Aorta (tissue), 5 donors: ENCODE measurements at places on chromosomes 2 and 18. TPM values are rescaled to one million over a fixed set of nuclear protein-coding genes. Genes with fewer than 3 reads are reported as not detected.
A peak's percentile ranks its signal among the peaks of the same experiment; 100 is the strongest.

GRCh38 chr18:10460414-10461018 lies 6.1 kb downstream of the APCDD1 start:
- no peak overlapping the region for H3K27ac ChIP-seq
- no peaks in the 10 kb centered on the region for H3K4me1 ChIP-seq
- H3K27me3 ChIP-seq = no peaks in the 10 kb centered on the region
- no peak overlapping the region for H3K4me3 ChIP-seq
- no peak for DNase-seq
- no peaks in the 10 kb centered on the region for H3K36me3 ChIP-seq

Gene LYG2
- not detected for polyA plus RNA-seq

DNA sequence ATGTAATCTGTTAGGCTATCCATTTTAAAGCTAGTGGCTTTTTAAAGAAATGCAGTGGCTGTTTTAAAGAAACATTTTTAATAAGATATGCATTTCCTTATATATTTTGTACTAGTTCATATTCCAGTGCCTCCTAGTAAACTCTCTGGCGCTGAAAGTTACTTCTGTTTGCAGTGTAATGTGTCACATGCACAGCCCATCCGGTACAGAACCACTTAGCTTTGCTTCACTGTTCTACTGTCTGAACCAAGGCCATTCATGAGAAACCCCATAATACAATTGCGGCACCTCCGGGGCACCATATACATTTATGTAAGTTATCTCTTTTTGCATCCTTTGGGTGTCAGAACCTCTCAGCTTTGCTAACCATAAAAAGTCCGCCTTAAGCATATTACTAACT lies 114.6 kb upstream of the KCTD1 start:
- H3K4me1 ChIP-seq = no peaks in the 10 kb centered on the region
- no peaks in the 10 kb centered on the region for H3K27me3 ChIP-seq
- DNase-seq = no peak
- no peak overlapping the region for H3K27ac ChIP-seq
- H3K36me3 ChIP-seq = no peaks in the 10 kb centered on the region
- H3K4me3 ChIP-seq = no peak overlapping the region

DNA sequence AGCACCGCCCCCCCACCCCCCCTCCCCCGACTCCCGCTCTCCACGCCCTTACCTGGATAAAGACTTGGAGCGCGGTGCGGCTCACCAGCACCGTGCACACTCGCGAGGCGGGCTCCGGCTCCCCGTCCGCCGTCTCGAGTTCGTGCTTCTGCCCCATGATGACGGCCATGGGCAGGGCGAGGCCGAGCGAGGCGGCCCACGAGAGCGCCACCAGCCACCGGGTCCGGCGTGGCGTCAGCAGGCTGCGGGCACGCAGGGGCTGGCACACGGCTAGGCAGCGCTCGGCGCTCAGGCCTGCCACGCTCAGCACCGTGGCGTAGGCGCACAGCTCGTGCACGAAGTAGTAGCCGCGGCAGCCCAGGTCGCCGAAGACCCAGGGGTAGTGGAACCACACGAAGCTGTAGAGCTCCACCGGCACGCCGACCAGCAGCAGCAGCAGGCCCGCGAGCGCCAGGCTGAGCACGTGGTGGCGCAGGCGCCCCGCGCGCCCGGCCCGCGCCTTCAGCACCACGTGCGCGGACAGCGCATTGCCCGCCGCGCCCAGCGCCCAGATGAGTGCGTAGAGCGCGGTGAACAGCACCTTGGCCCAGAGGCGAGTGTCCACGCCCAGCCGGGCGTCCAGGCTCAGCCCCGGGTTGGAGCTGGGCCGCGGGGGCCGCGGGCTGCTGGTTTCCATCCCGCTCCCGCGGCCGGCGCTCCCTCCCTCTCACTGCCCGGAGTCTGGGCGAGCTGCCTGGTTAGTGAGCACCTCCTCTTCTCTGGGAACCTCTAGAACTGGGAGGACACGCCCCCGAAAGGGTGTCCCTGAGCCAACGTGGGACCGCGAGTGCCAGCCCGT lies at the start of gene NTSR2:
TSS of gene NTSR2 (minus strand) at position 742 of the 838 bp plus-strand sequence. CDS start at position 676, 66 bp downstream.
- H3K4me3 ChIP-seq = no peak within 1 kb of the TSS
- no peak within 1 kb of the TSS for H3K27ac ChIP-seq
- H3K27me3 ChIP-seq = no peaks in the 10 kb centered on the region

DNA sequence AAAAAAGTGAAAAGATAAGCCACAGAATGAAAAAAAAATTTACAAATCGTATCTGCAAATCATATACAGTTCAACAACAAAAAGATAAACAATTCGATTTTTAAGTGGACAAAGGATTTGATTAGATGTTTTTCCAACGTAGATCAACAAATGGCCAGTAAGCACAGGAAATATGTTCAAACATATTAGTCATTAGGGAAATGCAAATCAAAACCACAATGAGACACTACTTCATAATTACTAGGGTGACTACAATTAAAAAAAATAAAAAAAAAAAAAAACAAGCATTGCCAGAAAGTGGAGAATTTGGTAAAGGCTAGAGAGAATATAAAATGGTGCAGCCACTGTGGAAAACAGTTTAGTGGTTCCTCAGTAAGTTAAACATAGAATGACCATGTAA lies 38.3 kb upstream of the RNU4ATAC start:
- no peak overlapping the region for H3K4me3 ChIP-seq
- no peak for DNase-seq
- H3K27ac ChIP-seq = no peak overlapping the region
- H3K4me1 ChIP-seq = no peaks in the 10 kb centered on the region
- no peaks in the 10 kb centered on the region for H3K27me3 ChIP-seq

DNA sequence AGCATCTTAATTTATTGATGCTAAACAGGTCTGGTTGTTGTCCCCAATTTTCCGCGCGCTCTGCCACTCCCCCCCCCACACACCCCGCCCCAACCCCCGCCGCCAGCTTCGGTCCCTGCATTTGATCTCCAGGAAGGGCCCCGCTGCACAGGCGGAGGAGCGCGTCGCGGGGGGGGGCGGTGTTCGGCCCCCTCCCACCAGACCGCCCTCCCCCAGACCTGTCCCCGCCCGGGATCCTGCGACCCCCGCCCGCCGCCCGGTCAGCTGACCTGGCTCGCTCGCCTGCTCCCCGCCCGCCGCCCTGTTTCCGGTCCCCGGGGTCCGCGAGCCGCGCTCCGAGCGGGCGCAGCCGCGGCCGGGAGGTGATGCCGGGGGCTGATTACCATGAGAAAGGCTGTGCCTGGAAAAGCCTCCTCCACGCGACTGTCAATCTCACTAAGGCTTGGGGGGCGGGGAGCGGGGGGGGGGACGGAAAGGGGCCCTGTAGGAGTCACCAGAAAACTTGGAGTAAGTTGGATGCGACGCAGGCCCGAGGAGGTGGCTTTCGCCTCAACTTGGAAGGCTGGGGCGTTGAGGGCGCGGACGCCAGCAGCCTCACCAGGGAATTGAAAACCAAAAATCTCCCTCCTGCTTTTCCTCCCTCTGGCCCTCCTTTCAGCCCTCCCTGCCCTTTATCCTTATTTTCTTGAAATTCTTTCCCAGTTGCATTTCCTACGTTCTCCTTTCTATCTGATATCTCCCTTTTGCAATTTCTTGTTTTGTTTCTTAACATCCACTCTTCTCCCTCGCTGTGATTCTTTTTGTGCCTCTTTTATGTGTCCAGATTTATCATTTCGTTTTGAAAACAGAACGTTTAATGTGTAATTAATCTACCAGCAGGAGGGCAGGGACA lies 4.4 kb upstream of the ZEB2 start:
- H3K27me3 ChIP-seq = no peaks in the 10 kb centered on the region
- peak overlapping the region; percentile 74 for H3K27ac ChIP-seq
- H3K4me1 ChIP-seq = no peaks in the 10 kb centered on the region
- H3K36me3 ChIP-seq = no peaks in the 10 kb centered on the region

- H3K27me3 ChIP-seq = no peaks in the 10 kb centered on the region
- DNase-seq = no peak
- no peaks in the 10 kb centered on the region for H3K4me1 ChIP-seq
- H3K27ac ChIP-seq = no peak overlapping the region
Measured at GRCh38 chr18:59242906-59243305, 22.9 kb downstream of the GRP start.

Gene B3GNT7
- polyA plus RNA-seq = 0.56 TPM

Gene GNLY
- 0.43 TPM for polyA plus RNA-seq

- no peaks in the 10 kb centered on the region for H3K27me3 ChIP-seq
- H3K4me1 ChIP-seq = no peaks in the 10 kb centered on the region
- H3K27ac ChIP-seq = no peak overlapping the region
- no peak for DNase-seq
Measured at GRCh38 chr2:15905986-15906491, 34.3 kb upstream of the MYCN start.

DNA sequence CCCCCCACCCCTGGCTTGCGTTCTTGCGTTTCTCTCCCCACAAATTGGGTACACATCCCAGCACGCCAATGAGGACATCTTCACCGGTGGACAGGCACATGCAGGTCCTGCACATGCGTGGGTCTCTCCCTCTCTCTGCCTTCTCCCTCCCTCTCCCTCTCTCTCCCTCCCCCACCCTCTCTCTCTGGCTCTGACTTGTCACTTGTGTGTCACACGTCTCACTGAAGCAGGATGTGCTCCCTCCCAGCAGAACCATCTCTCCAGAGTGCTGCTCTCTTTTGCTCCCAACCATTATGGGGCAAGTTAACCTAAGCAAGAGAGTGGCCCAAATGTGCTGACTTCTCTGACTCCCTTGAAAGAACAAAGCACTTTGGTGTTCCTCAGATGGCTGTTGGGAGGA lies 120.8 kb upstream of the CAB39 start:
- no peak overlapping the region for H3K4me3 ChIP-seq
- H3K36me3 ChIP-seq = no peaks in the 10 kb centered on the region
- H3K27ac ChIP-seq = no peak overlapping the region
- no peaks in the 10 kb centered on the region for H3K27me3 ChIP-seq
- H3K4me1 ChIP-seq = no peaks in the 10 kb centered on the region

GRCh38 chr2:195664528-195664927 lies 7.5 kb downstream of the SLC39A10 start:
- H3K4me3 ChIP-seq = no peak overlapping the region
- H3K4me1 ChIP-seq = no peaks in the 10 kb centered on the region
- DNase-seq = no peak
- no peak overlapping the region for H3K27ac ChIP-seq
- H3K36me3 ChIP-seq = no peaks in the 10 kb centered on the region

Gene CABYR
- not detected for polyA plus RNA-seq

Gene MAL
- 0.49 TPM for polyA plus RNA-seq

- DNase-seq = no peak
- H3K4me3 ChIP-seq = no peak overlapping the region
- H3K27ac ChIP-seq = no peak overlapping the region
Measured at GRCh38 chr2:214730800-214731407, 78.6 kb downstream of the BARD1 start.

Gene RAPGEF4
- polyA plus RNA-seq = 1.0 TPM

GRCh38 chr2:200586644-200586975 lies 796 bp downstream of the AOX1 start:
- H3K36me3 ChIP-seq = no peaks in the 10 kb centered on the region
- no peak overlapping the region for H3K27ac ChIP-seq
- DNase-seq = peak; percentile 62
- peak overlapping the region; percentile 57 for H3K4me3 ChIP-seq
- no peaks in the 10 kb centered on the region for H3K27me3 ChIP-seq

- H3K4me3 ChIP-seq = no peak overlapping the region
- H3K27me3 ChIP-seq = no peaks in the 10 kb centered on the region
- H3K36me3 ChIP-seq = no peaks in the 10 kb centered on the region
- no peak for DNase-seq
- no peak overlapping the region for H3K27ac ChIP-seq
Measured at GRCh38 chr2:121558329-121558728, 27.6 kb downstream of the RNU4ATAC start.

Gene RTP5
- not detected for polyA plus RNA-seq

DNA sequence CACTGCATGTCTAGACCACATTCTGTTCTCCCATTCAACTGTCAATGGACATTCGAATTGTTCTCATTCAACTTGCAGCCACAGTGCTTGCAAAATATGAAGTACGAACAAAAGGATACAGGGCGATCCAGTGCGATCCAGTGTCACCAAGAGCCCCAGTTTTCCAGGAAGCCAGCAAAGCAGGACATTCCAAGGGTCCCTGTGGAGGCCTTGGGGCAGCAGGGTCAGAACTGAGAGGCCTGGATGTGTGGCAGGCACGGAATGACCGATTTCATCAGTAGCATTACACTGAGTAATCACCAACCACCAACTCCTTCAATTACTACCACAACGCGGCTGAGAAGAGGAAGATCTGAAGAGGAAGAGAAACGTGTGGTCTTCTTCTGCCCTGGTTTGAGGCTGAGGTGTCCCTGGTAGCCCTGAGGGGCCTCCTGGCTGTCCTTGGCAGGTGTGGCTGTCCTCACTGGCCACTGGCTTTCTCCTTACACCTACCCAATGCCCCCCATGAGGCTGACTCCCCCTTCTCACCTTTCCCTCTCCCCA lies 172.7 kb upstream of the FHL2 start:
- peaks cover 3% of the 10 kb centered on the region for H3K4me1 ChIP-seq
- no peaks in the 10 kb centered on the region for H3K36me3 ChIP-seq
- H3K27me3 ChIP-seq = no peaks in the 10 kb centered on the region
- no peak for DNase-seq
- H3K4me3 ChIP-seq = no peak overlapping the region

Gene CHRNG
- polyA plus RNA-seq = not detected

DNA sequence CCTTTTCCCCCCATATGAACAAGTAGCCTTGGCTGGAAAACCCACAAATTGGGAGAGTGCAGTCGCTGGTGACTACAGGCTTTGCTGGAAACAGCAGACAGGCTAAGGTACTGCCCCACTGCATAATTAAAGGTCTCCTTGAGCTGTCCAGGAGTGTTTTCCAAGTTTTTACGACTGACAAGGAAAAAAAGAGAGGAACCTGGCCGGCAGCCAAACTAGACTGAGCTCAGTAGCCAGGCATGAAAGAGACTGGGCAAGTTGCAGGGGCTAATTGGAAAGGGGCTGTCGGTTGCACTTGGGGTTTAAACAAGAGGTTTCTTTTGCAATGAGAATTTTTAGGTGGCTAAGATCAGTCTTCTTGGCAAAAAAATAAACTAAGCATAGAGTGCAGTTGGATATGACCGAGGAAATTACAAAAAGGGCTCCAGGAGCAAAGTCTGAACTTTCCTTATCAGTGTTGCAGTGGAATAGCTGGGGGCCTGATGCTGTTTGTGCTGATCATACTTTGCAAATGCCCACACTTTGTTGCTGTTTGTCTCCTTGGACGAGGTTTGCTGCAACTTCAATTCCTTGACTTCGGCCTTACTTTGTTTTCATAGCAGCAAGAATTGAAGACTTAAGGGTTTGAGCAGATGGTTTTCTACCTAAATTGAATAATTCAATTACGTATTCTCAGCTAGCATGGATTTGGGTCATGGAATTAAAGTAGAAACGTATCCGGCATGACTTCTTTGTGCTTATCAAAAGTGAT lies 2.1 kb downstream of the GULP1 start:
- peak overlapping the region; percentile 81 for H3K4me3 ChIP-seq
- H3K4me1 ChIP-seq = no peaks in the 10 kb centered on the region
- H3K27me3 ChIP-seq = no peaks in the 10 kb centered on the region
- H3K36me3 ChIP-seq = no peaks in the 10 kb centered on the region
- peak; percentile 75 for DNase-seq

Gene PKDCC
- polyA plus RNA-seq = 182 TPM

Gene SCG2
- 4.1 TPM for polyA plus RNA-seq

Gene CERKL
- polyA plus RNA-seq = 0.13 TPM

Gene FHL2
- polyA plus RNA-seq = 64.7 TPM

- H3K27ac ChIP-seq = no peak overlapping the region
- no peak for DNase-seq
- H3K4me1 ChIP-seq = no peaks in the 10 kb centered on the region
- no peak overlapping the region for H3K4me3 ChIP-seq
Measured at GRCh38 chr18:10190564-10190963, 263.9 kb upstream of the APCDD1 start.

Gene MROH2A
- not detected for polyA plus RNA-seq

GRCh38 chr2:126623000-126623399 lies 33.0 kb upstream of the GYPC start:
- H3K4me1 ChIP-seq = no peaks in the 10 kb centered on the region
- H3K27ac ChIP-seq = no peak overlapping the region
- H3K36me3 ChIP-seq = no peaks in the 10 kb centered on the region
- DNase-seq = no peak
- H3K4me3 ChIP-seq = no peak overlapping the region

Gene DNER
- 2.5 TPM for polyA plus RNA-seq

Gene LRRC30
- not detected for polyA plus RNA-seq
